Activated T-helper 1 cell treated with anti-CD3 and anti-CD28 coated beads, Interleukin-2, amount 50 U/mL, for 16 hours (primary cell): ENCODE measurements at places on chromosomes 1 and 21.

GRCh38 chr1:110056285-110056683, 14.2 kb downstream of the ALX3 start:
- no peak for DNase-seq

- no peak for DNase-seq
Observed at GRCh38 chr1:245222931-245223595, 68.3 kb downstream of the KIF26B start.

DNA sequence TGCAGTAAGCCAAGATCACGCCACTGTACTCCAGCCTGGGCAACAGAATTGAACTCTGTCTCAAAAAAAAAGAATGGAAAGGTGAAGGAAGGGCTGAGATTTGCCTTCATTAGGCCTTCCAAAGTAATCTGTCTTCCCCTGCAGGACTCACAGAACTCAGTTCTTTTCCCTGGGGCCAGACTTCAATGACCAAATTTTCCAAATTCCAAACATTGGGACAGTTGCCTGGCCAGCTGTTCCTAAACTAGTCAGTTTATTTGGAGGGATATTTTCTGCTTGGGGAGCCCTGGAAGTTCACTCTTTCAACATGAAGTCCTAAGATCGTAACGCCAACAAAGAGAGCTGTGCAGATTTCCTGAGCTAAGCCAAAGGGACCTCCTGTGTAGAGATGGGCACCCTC, 5.4 kb upstream of the DEDD start:
- DNase-seq: no peak

DNA sequence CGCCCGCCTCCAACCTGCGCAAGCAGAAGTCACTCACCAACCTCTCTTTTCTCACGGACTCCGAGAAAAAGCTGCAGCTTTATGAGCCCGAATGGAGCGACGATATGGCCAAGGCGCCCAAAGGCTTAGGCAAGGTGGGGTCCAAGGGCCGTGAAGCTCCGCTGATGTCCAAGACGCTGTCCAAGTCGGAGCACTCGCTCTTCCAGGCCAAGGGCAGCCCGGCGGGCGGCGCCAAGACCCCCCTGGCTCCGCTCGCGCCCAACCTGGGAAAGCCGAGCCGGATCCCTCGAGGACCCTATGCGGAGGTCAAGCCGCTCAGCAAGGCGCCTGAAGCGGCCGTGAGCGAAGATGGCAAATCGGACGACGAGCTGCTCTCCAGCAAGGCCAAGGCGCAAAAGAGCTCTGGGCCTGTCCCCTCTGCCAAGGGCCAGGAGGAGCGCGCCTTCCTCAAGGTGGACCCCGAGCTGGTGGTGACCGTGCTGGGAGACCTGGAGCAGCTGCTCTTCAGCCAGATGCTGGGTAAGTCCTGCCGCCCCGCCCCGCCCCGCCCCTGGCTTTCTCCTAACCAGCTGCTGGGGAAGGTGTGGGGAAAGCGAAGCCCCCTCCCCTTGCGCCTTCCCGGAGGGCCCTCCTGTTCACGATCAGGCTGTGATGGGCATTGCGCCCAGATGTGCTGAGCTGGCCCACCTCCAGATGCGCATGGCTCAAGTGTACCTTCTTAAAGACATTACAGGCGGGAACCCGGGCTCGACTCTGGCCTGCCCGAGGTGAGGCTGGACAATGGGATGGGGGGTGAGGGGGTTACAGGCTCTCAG, 110.2 kb downstream of the NAV1 start:
- no peak for DNase-seq

- no peak for DNase-seq
Observed at GRCh38 chr21:28127175-28127785, 865.4 kb downstream of the LTN1 start.
